ENCODE measurements at places on chromosomes 3 and 15.

DNA sequence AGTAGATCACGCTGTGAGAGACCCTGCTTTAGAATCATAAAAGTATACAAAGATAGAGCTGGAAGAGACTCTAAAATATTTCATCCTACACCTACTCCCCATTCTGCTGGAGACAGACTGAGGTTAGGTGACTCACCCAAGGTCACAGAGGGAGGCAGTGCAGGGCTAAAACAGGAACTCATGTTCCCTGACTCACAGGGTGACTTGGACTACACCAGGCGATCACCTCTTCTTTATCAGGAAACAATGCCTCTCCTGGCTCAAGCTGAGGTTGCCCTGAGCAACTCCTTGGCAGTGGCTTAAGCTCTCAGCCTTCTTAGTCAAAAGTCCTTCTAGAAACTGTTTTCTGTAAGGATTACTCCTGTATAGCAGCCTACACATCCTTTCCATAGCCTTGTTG is 26.4 kb upstream of the TNFAIP8L3 start:
- DNase-seq: no peak

DNA sequence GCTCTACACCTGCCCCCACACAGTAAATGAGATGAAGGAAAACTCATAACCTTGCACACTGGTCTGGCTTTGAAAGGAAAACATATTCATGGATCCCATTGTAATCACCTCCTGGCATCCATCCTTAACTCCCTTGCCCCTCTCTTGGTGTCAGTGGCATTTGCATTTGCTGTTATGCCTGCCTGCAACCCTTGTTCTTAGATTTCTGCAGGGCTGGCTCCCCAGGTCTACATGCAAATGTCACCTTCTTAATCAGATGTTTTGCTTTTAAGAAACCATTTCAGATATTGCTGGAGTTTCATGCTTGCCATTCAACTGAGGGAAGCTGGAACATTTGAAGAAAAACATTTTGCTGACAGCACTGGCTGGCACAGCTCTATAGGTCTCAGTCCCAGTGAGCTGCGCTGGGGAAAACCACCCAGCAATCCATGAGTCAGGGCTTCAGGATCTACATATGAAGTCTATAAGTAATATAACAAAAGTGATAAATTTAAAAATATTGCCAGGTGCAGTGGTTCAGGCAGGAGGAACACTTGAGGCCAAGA is 19.1 kb downstream of the LRRC2 start:
- DNase-seq: no peak

DNA sequence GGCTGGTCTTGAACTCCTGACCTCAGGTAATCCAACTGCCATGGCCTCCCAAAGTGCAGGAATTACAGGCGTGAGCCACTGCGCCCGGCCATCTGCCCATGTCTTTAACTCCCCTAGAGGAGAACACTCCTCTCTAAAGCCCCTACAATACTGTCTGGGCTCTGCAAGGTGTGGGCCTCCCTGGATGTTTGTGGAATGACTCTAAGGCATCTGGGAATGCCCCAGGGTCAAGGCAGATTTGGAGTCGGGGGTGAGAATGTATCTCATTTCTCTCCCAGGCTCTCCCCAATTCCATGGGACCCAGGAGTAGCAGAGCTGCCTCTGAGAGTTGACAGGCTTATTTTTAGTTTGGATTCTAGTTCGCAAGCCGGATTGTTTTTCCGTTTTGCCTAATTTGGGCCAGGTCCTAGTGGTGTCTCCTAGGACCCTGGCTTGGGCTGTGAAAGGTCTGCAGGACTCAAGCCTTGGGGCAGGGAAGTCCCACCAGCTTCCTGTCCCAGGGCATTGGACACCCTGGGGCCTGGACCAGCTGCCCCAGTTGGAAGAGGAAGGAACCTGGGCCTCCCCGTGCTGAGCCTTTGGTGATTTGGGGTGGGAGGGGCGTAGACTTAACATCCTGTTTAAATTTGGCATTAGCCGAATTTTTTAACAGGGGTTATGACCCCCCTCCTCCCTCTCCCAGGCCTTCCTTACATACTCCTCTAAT is 53.5 kb downstream of the MAGEF1 start:
- no peak for DNase-seq

GRCh38 chr3:63046152-63046551 is 170.9 kb upstream of the CADPS start:
- DNase-seq: no peak

DNA sequence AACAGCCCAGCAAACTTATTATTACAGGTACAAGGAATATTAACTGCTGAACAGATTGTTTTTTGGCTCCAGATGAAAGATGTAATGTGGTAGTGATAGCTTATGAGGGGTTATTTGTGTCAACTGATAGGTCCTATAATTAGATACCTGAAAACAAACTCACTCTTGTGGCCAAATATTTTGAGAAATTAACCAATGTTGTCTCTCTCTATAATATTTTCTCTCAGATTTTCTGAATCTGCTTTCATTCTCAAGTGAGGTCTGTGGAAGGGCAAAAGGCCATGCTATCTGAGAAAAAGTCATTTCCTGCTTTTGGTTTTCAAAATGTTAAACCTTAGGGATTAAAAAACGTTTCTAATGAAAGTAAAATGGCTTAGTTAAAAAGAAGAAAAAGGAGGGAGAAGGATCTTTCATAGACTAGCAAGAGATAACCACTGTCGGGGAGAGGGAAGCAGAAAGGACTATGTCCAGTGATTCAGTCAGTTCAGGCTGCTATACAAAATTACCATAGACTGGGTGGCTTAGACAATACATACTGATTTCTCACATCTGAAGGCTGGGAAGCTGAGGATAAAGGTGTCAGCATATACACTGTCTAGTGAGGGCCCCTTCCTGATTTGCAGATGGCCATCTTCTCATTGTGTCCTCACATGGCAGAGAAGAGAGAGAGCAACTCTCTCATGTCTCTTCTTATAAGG is 277.5 kb upstream of the P2RY1 start:
- no peak for DNase-seq

DNA sequence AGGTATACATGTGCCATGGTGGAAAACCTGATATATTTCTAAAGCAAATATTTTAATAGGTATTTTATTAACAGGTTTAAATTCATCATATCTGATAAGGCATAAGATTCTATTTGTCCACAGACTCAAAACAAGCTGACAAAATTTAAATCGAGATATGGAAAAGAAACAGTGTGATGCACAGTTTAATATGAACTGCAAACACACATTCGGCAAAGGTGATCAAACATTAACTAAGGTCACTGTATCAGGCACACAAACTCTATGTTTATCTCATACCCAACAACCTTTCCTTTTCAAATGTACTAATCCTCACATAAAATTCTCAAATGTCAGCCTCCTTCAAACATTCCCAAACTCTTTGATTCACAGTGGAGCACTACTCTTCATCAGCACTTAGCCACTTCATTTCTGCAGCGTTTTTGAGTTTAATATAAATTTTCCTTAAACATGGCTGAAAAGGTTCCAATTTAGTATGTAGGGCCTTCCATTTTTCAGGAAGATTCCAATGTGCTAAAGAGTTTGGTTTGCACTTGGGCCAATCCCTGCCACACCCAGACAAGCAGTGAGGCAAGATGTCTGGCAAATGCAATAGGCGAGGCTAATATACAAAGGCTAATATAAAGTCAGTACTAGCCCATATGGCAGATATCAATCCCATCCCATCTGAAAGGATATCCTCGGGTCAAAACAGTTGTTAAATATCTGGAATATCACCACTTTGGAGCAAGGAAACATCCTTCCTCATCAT is 84.6 kb downstream of the GBE1 start:
- DNase-seq: no peak

DNA sequence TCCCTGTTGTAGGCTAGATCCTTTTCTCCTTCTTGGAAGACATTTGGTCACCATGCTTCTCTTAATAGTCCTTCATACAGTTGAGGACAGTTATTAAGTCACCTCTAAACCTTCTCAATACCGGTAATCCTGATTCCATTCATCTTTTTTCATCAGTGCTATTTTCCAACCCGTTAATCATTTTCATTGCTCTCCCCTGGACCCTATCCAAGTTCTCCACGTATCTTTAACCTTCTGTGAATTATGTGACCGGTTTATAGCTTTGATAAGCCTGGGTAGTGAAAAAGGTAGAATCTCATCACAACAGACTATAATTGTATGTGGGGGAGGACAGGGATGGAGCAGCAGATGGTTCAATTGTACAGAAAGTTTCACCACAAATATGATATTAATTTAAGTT is 168.5 kb downstream of the MECOM start:
- no peak for DNase-seq

DNA sequence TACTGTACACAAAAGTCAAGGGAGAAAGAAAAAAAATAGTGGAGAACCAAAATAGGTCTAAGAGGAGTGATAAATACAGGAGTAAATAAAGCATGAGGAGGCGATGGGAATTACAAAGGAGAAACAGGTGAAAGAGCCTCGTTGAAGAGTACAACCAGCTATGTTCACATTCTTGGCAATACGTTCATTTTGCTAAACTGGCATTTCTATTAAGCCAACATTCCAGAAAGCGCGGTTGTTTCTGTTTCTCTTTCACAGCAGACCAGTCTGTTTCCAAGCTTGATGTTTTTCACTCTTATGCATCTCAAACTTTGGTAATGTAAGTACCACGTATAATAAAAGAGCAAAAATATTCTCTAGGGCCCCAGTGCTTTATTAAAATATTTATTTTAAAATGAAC is 74.5 kb downstream of the NSUN3 start:
- DNase-seq: no peak

GRCh38 chr3:160003520-160004128 is 15.0 kb downstream of the IL12A start:
- peak; percentile 58 for DNase-seq

GRCh38 chr3:19363071-19363470 is 214.8 kb downstream of the KCNH8 start:
- DNase-seq: no peak
